ENCODE measurements at places on chromosomes 1 and 21.

DNA sequence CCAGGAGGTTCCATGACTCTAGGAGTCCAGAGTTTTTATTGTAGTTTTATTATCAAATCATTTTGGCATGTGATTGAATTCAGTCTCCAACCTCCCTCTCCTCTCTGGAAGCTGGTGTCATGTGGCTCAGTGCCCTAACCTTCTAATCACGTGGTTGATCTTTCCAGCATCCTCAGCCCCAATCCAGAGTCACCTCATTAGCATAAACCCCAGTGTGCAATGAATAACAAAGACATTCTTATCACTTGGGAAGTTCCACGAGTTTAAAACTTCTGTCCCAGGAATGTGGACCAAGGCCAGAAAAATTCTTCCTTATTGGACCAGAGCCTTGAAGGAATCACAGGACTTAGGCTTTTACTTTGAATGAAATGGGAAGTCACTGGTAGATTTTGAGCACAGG is 52.2 kb downstream of the KIRREL1 start:
- peak; percentile 50 for DNase-seq

GRCh38 chr1:36070349-36070748 is 13.5 kb upstream of the TEKT2 start:
- DNase-seq, result no peak

DNA sequence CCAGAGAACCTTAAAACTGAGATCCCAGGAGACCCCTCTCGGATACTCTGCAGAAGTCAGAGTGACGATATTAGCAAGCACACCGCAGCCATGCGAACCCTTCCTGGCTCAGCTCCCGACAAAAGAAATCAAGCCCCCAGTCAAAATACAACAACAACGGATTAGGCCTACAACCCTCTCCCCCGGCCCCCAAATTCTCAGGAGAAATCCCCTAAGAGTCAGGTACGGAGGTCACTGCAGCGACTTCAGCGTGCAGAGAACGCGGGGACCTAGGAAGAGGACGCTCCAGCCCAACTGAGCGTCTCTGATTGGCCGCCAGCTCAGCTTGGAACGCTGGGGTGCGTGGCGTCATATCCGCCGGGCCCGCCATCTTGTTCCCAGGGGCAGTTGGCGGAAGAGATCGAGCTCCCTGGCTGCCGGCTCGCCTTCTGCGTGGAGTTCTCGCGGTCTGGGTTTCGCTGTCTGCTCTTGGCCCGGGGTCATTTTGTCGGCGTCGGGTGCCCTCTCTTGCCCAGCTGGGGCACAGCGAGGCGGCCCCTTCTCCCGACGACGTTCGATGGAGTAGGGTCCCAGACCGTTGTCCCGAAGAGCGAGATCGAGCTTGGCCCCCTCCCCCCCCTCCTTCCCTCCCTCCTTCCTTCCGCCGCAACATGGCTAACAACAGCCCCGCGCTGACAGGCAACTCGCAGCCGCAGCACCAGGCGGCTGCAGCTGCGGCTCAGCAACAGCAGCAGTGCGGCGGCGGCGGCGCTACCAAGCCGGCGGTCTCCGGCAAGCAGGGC is at the start of gene PRPF38B:
PRPF38B (plus strand) TSS at position 369 of the 782 bp plus-strand sequence; CDS start at position 651, 282 bp downstream.
- DNase-seq, result peak; percentile 44

DNA sequence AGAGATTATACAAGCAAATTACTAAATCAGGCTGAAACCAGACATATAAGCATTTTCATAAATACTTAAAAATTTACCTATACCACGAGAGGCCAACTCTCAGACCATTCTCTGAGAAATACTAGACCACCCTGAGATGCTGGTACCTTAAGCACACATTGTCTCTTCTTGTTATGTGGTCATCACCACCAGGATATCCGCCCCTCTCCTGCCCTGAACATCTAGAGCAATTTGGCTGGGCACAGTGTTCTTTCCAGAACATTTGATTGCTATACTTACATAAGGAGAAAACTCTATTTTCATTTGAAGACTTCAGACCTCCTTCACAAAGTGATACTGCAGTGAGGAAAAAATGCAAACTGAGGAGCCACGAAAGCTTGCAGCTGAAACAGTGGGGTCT is 36.2 kb upstream of the DUSP10 start:
- no peak for DNase-seq

- DNase-seq, result no peak
Observed at GRCh38 chr1:214332946-214333798, 52.2 kb downstream of the SMYD2 start.

DNA sequence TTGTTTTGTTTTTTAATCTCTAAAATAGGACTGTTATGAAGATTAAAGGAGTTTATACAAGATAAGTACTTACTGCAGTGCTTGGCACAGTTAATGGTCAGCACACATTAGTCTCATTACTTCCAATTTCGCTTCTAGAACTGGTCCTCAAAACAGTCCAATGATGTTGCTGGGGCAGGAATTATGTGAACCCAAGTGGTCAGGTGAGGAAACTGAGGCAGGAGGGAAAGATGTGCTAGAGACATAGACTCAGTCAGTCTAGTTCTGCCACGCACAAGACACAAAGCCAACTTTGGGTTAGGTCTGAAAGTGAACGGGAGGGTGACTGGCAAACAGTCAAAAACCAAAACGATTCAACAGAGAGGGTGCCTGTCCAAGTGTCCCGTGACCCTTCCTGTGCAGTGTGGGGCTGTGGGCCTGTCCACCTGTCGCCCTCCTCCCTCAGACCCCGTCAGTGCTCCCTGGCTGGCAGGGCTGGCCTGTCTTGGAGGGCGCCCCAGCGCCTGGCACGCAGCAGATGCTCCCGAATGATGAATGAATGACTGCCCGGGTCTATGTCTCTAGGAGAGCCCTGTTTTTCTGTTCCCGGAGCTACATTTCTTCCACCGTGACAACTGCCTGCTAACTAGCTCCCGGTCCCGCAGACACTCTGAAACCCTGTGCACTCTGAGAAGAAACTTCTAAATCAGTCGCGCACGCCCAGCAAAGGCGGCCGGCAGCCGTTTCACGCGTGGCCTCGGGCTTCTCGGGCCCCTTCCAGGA is 2.4 kb downstream of the LRP8 start:
- DNase-seq, result no peak

- no peak for DNase-seq
Observed at GRCh38 chr1:208351838-208352237, 107.7 kb upstream of the PLXNA2 start.

DNA sequence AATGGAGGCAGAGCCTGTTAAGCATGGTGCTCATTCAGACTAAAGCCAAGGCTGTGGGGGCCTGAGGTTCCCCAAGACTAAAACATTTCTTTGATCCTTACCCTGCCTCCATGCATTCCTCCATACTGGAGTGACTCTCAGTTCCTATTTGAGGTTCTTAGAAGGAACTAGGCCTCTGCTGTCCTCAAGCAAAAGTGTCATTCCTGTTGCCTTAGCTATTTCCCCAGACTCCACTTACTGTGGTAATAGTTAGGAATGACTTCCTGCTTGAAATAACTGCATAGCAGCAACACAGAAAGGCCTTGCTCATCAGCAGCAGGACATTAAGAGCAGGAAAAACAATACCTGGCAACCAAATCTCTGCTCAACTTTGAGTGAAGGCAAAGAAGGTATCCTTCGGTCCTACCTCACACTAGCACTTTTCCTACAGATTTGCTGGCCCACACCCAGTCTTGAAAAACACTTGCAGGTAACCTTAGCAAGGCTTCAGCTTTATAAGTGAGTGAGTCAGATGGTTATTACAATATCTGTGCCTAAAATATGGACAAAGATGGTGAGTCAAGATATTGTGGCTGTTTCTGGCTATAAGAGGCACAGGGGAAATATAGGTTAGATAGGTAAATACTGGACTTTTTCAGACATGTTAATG is 14.8 kb downstream of the LRRC41 start:
- peak; percentile 44 for DNase-seq

- no peak for DNase-seq
Observed at GRCh38 chr1:243729956-243730355, 120.1 kb downstream of the AKT3 start.

- DNase-seq, result no peak
Observed at GRCh38 chr1:218139761-218140160, 145.3 kb upstream of the RRP15 start.

DNA sequence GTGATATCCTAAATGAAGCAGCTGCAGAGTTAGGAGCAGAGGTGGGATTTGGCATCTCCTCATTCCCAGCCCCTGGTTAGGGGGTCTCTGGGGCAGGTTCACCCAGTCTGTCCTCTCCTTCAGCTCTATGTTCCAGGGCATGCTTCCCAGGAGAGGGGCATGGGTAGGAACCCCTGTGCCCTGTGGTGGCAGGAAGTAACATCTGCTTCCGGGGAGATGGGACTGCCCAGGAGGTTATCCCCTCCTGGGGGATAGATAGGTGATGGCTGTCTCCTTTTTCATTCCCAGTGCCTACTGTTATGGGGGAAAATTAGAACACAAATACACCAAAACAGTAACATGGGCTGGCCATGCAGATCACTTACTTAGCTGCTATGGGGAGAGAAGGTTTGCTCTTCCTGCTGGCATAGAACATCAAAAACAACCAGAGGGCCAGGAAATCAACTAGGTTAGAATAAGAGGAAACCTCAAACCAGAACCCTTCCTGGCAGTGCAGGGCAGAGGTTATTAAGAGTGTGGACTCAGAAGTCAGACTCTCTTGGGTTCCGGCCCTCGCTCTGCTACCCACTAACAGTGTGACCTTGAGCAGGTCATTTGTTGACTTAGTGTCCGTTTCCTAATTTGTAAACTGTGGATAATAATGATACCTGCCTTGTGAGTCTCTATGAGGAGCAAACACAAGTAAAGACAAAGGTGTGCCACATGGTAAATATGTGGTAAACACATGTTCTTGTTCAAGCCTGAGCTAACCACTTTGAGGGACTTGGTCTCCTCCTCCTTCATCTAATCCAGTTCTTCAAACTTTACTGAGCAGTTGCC is 157.8 kb upstream of the JUN start:
- DNase-seq, result no peak

DNA sequence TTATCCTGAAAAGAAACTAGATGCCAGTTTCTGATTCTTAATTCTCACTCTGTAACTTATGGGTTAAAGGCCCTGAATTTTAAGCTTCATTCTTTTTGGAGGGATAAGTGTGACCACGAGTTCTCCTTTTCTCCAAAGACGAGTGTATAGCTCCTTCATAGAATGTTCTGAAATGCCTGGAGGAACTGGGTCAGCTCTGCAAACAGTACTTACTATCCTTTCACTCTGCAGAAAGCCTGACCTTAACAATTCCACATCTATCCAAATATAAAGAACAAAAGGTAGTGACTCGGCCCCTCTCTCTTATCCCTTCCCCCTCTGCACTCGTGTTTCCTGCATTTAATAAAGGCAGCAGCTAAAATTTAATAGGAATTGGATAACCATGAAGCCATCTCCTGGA is 150.5 kb downstream of the LYPLAL1 start:
- DNase-seq, result no peak

DNA sequence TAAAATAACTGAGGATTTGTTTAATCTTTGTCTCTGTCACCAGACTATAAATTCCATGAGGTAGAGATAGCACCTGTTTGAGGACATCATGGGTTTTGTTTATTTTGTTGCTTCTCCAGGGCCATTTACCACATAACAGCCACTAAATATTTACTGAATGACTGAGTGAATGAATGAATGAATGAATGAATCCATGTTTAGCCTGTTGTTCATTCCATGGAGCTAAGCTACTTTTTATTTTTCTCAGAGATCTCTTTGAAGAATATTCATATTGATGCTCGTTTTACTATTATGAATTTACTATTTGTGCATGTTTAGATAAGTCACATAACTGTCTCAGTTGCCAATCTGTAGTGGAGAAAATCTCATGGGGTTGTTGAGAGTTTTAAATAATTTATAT is 17.7 kb downstream of the LRRC8B start:
- no peak for DNase-seq

DNA sequence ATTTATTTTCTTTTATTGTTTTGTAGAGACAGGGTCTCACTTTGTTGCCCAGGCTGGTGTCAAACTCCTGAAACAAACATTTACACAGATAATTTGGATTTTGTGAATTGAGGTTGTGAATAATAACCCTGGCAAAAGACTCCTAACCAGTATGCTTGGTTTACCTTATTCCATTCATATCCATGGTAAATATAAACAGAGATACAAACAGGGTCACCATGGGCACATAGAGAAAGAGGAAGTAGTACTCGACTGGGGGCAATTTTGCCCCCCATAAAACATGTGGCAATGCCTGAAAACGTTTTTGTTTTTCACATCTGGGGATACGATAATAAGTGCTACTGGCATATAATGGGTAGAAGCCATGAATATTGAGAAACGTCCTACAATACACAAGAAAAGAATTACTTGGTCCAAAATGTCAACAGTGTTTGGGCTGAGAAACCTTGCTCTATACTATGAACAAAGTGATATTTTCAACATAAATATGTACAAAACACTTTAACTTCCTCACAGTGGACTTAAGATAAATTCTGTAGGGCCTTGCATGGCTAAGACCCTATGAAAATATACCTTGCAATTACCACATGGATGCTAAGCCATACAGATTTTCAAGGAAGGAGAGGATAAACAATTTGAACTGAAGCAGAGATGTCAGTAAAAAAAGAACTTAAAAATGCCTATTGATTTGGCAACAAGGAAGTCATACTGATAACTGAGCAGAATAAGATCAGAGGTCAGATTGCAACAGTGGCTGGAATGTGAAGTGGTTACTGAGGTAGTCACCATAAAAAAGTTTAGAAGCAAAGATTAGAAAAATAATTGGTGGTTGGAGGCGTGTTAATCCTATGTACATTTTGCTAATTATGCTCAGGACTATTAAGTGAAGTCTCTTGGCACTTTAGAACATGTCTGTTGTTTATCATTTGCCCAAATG is 27.4 kb upstream of the ASPM start:
- no peak for DNase-seq

DNA sequence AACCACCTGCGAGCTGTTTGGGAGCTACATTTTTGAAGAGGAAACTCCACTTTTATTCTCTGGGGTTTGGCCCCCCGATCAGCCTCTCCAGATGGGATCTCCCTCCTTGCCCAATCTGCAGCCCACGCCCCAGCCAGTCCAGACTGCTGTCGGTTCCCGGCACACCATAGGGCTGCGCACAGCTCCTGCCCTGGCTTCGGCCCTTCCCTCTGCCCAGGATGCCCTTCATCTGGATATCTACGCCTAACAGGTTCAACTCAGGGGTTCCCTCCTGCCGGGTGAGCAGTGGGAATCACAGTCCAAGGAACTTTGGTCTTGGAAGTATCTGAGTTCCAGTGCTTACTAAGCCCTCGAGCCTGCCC is 135.3 kb downstream of the KAZN start:
- no peak for DNase-seq

DNA sequence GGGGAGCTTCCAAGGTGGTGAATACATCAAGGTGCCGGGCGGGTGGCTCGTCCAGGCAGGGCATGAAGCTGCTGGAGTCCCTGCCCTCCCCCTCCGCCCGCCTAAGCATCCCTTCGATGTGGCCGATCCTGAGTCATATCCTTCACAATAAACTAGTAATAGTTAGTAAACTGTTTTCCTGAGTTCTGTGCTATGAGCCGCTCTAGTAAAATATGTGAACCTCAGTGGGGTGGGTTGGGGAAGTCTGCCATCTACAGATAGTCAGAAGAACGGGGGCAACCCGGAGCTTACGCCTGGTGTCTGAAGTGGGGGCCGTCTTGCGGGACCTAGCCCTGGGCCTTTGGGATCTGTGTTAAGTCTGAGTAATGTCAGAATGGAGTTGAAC is 21.6 kb downstream of the C2CD2 start:
- DNase-seq, result peak; percentile 41

- no peak for DNase-seq
Observed at GRCh38 chr21:36425286-36425685, 40.1 kb downstream of the CHAF1B start.

GRCh38 chr1:85799737-85800136 is 91.5 kb upstream of the ZNHIT6 start:
- DNase-seq, result no peak

GRCh38 chr21:26042181-26042876 is 128.2 kb downstream of the APP start:
- DNase-seq, result no peak
